ENCODE measurements at places on chromosomes 6 and 20.
A peak's percentile ranks its signal among the peaks of the same experiment; 100 is the strongest.

- DNase-seq = no peak
Observed at GRCh38 chr6:139080255-139080920, 51.8 kb downstream of the ABRACL start.

GRCh38 chr20:17952692-17953684 is 15.6 kb downstream of the SNX5 start:
- no peak for DNase-seq

DNA sequence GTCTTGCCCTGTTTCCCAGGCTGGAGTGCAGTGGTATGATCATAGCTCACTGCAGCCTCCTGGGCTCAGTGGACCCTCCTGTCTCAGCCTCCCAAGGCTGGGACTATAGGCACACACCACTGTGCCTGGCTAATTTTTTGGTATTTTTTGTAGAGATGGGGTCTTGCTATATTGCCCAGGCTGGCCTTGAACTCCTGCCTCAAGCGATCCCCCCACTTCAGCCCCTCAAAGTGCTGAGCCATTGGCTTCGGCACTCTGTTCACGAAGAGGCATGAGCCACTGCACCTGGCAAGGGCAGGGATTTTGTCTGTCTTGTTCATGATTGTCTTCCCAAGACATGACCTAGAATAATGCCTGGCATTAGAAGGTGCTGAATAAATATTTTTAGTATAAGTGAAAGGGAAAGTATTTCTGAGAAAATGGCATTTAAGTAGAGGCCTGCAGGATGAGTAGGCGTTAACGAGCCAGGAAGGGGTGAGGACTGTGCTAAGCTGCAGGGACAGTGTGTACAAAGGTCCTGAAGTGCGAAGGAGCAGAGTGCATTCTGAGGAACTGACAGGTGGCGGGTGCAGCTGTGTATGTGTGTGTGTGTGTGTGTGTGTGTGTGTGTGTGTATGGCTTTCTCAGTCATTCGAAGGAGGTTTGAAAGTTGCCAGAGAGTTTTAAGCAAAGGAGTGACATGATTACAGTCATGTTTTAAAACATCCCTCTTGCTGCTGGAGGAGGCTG is 43.0 kb downstream of the VEGFA start:
- DNase-seq = peak; percentile 51

DNA sequence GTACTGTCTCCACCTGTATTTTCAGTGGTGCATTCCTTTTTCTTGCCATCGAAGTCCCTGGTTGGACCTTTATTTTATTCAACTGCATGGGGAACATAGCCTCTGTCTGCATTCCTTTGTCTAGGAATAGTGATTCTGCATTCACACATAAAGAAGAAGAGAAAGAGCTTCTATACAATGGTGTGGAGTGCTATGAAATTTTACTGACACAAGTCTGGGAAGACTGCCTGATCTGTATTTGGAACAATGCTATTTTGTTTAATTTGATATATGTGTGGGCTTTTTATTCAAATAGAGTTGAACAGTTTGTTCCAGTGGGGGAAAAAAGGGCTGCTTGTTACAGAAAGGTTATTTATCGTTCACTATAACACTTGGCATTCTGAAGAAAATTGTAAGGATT is 375.7 kb upstream of the POU3F2 start:
- DNase-seq = no peak

DNA sequence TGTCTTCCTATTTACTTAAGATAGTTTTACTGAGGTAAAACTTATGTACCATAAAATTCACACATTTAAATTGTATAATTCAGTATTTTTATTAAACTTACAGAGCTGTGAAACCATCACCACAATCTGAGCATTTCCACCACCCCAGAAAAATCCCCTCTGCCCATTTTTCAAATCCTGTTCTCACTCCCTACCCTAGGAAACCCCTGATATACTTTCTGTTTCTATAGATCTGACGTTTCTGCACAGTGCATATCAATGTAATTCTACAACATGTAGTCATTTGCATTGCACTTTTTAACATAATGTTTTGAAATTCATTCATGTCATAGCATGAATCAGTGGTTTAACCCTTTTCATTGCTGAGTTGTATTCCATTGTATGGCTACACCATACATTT is 96.7 kb upstream of the OPRM1 start:
- no peak for DNase-seq

DNA sequence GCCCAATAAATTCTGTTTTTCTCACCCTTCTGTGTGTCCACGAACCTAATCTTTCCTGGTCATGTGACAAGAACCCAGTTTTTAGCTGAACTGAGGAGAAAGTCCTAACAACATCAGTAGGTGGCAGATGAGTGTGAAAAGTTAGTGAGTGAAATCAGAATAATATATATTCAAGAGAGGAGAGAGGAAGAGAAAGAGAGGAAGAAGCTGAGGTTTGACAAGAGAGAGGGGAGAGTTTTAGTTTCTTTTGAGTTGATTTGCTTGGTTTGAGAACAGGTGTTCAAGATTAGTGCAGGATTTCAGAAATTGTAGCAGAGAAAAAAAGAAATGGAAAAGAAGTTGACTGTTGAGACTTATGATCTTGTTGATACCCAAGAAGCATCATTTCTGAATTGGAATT is 930.5 kb upstream of the FLRT3 start:
- DNase-seq = no peak

GRCh38 chr20:14959506-14960475 is 622.4 kb upstream of the FLRT3 start:
- DNase-seq = no peak

GRCh38 chr6:147737115-147737514 is 228.6 kb downstream of the SAMD5 start:
- no peak for DNase-seq

- no peak for DNase-seq
Observed at GRCh38 chr6:14932485-14933182, 313.2 kb upstream of the JARID2 start.

DNA sequence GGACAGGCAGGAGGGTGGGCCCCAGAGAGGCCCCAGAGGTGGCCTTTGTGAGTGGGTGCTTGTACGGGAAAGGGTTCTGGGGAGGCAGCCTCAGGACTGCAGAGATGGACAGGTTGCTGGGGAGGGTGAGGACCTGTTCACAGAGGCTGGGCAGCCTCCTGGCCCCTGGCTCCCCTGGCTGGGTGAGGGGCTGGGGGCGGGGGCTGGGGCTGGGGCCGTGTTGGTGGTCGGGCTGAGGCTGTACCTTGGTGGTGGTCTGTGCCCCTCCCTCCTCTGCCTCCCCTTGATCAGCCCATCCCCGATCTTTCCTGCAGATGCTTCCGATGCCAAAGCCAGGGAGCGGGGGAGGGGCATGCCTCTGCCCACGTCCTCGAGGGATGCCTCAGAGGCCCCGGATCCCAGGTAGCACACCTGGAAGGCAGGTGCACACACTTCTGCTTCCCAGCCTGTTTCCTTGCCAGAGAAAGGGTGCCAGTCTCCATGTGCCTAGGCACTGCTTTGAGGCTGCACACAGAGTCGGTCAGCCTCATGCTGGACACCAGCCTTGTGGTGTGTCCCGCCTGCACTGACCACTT is 4.8 kb downstream of the TCEA2 start:
- DNase-seq = no peak

DNA sequence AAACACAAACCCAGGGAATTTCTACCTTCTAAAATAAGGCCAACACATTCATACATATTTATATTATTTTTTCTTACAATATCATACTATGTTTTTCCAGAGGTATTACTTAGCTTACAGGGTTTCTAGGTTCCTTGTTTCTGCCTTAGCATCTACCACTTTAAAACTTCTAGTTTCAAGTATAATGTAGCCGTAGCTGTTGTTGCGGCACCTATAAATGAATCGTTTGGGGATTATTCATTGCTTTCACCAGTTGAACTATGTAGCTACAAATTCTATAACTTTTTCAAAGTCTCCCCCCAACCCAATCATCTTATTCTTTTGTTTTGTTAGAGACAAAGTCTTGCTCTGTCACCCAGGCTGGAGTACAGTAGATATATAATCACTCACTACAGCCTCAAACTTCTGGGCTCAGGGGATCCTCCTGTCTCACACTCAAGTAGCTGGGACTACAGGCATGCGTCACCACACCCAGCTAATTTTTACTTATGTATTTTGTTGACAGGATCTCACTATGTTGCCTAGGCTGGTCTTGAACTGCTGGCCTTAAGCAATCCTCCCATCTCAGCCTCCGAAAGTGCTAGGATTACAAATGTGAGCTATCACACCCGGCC is 43.9 kb downstream of the TNFAIP3 start:
- no peak for DNase-seq

DNA sequence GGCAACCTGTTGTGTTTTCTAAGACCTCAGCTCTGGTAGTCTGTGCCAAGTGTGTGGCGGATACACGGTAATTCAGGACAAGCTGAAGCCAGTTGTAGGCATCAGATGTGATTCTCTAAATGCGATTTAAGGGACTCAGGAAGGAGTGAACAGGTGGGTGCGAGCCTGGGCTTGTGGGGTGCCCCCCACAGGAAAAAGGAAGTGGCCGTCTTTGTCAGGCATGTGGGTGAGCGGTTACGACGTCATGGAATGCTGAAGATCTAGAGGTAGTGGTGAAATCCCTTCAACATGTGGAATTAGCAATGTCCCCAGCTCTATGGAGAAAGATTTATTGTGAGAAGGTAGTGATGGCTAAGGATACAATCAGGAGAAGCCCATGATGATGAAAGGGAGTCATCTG is 95.1 kb upstream of the EXOC2 start:
- DNase-seq = no peak

DNA sequence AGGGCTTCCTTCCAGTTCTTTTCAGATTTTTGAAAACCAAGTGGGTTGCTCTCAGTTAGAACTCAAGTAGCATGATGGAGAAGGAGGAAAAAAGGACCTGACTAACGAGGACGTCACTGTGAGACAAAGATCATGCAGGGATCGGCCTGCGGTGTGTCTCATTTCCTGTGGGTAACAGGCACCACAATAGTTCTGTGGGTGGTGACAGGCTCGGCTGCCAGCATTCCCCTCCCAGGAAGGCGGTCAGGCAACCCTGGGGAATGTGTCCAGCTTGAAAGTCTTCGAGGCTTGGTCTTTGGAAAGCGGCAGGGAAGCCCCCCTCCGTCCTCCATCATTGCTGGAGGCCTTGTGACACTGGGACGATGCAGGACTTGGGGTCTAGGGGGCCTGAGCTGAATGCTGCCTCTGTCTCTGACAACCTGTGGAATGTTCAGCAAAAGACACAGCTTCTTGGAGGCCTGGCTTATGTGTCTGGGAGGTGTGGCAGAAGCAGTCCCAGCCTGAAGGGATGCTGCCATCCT is 121.0 kb downstream of the BCAS1 start:
- peak; percentile 75 for DNase-seq

GRCh38 chr6:149217466-149217888 is 100.0 kb upstream of the TAB2 start:
- DNase-seq = no peak

GRCh38 chr6:38179794-38180430 is 360.4 kb downstream of the ZFAND3 start:
- DNase-seq = no peak

DNA sequence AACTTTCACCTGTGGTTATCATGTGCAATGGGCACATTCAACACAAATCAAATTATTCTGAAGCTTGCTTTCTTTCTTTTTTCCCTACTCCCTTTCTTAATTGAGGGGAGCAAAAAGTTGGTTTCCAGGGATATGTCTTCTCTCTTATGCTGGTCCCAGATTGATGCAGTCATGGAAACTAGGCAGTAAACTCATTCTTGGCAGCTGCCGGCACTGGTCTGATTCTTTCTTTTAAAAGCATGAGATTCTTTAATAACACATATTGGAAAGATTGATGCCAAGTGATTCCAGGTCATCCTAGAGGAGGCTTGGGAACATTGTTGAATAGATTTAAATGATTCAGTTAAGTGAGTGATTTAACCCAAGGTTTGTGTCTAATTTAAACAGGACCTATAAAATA is 29.0 kb downstream of the PTPRA start:
- DNase-seq = no peak

- DNase-seq = no peak
Observed at GRCh38 chr6:129719692-129720091, 9.7 kb upstream of the ARHGAP18 start.

DNA sequence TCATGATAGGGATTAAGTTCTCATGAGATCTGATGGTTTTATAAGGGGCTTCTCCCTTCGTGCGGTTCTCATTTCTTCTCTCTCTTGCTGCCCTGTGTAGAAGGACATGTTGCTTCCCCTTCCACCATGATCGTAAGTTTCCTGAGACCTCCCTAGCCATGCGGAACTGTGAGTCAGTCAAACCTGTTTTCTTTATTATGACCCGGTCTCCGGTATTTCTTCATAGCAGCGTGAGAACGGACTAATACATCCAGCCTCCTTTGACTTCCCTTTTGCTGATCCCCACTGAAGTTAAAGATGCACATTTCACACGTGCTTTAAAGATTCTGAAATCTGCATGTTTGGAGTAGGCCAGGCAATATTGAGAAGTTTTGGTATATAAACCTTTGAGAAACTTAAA is 543.1 kb downstream of the PRKN start:
- DNase-seq = no peak

GRCh38 chr20:41135187-41135887 is 2.0 kb upstream of the PLCG1 start:
- DNase-seq = peak; percentile 43

- DNase-seq = peak; percentile 17
Observed at GRCh38 chr6:148747471-148748165, 788 bp downstream of the UST start.

DNA sequence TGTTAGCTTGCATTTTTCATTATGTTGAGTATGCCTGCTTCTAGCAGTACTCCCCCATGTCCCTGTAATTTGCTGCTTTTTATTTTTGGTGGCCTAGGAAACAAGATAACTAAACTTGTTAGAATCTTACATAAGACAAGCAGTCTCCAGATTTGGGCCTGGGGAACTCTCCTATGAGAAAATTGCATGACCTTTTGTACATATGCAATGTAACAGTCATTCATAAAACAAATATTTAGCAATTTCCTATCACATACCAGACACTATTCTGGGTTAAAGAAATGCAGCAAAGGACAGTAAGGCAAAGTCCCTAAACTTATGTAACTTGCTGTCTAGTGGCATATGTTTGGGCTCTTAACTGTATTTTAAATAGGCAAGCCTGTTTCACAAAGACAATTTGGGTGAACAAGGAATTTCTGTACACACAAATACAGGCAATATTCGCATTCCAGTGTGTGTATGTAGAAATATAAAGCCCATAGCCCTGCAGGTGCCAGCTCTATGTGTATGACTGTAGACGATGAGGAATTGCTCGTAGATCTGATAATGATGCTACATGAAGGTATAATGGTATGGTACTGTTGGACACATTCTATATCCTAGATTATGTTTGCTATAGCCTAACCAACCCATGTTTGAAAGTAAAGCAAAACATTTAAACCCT is 305.2 kb upstream of the CITED2 start:
- DNase-seq = no peak

GRCh38 chr6:130032758-130033340 is 14.5 kb downstream of the L3MBTL3 start:
- no peak for DNase-seq

- no peak for DNase-seq
Observed at GRCh38 chr20:35731469-35731788, 10.6 kb downstream of the RBM39 start.
